ENCODE measurements at places on chromosomes 1 and 21.
A peak's percentile ranks its signal among the peaks of the same experiment; 100 is the strongest.

- DNase-seq: no peak
Observed at GRCh38 chr1:227779685-227780084, 35.8 kb upstream of the PRSS38 start.

GRCh38 chr21:16851054-16851453 lies 661.8 kb upstream of the CXADR start:
- DNase-seq: no peak

DNA sequence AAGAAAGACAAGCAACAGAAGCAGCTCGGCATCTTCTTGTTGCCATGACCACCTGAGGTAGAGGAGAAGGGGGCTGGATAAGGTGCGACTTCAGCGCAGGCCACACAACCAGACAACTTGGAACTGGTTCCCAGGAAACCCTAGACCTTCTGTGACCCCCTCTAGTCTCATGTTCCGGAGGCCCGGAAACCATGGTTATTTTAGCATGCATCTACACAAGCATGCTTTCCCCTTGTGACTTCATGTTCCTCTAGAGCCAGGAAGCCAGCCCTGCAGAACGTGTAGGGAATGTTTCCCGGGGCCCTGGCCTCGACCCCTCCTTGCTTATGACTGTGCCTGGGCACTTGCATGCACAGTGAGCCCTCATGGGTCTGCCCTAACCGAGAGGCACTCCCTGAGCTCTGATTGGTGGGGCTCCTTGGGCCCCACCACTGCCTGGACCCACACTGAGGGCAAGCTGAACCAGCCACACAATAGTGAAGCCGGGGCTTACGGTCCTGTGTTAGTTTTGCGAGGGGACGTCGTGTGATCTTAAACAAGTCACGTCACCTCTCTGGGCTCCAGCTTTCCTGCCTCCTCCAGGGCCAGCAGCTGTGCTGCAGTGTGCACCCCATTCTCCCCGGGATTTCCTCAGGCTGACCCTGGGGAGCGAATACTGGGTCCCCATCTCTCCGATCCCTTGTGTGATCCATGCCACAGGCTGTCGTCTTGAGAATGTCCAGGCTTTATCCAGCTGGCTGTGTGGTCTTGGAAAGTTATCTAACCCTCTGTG lies 12.0 kb upstream of the MX2 start:
- DNase-seq: no peak

GRCh38 chr1:70314706-70315304 lies 39.7 kb downstream of the ANKRD13C start:
- no peak for DNase-seq

- no peak for DNase-seq
Observed at GRCh38 chr1:70812442-70813109, 235.0 kb downstream of the PTGER3 start.

- peak; percentile 65 for DNase-seq
Observed at GRCh38 chr1:76351655-76352054, 277.1 kb downstream of the ST6GALNAC3 start.

- DNase-seq: no peak
Observed at GRCh38 chr21:16159213-16159970, 429.6 kb downstream of the USP25 start.

GRCh38 chr1:228423404-228424053 lies 6.9 kb upstream of the TRIM17 start:
- no peak for DNase-seq

GRCh38 chr1:221777431-221778072 lies 35.7 kb upstream of the DUSP10 start:
- DNase-seq: no peak

- peak; percentile 79 for DNase-seq
Observed at GRCh38 chr1:89525169-89525855, 683 bp downstream of the LRRC8B start.

DNA sequence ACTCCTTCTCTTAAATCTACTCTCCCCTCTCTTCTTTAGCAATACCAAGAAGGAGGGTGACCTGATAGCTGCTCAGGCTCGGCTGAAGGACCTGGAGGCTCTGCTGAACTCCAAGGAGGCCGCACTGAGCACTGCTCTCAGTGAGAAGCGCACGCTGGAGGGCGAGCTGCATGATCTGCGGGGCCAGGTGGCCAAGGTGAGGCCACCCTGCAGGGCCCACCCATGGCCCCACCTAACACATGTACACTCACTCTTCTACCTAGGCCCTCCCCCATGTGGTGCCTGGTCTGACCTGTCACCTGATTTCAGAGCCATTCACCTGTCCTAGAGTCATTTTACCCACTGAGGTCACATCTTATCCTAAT lies 16.0 kb downstream of the LMNA start:
- DNase-seq: no peak

DNA sequence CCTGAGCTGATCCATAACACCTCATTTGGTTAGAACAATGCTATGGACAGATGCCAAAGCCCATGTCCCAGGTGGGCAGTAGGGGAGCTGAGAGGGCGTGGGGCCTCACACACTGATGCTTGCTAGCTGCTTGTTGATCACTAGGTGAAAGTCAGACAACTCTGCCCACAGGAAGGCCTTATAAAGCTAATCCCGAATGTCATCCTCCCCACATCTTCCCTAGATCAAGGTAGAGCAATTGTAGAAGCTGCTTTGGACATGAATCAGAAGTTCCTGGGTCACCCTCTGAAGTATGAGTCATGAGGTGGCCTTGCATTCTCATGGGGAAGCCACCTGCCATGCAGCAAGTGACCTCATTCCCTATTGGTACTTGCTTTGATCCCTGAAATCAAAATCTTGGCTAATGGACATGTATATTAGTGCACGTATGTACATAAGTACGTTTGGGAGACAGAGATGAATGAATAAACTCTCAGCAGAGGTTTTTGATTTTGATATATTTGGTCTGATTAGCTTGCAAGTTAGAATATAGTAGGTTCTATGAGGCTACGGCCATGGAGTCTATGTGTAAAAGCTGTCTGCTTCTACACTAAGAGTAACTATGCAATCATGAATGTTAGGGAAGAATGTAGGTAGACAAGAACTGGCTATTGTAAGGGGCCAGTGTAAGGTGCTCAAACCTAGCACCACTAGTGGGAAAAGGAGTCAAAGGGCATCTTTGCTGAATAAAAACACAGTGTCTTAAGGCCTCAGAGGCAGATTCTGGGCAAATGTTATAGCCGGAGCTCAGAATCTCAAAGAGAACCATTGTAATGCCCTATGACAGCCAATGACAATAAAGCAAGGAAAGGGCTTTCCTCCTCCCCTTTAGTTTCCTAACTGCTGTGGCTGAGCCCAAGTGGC lies 52.6 kb downstream of the ABCA4 start:
- DNase-seq: no peak

DNA sequence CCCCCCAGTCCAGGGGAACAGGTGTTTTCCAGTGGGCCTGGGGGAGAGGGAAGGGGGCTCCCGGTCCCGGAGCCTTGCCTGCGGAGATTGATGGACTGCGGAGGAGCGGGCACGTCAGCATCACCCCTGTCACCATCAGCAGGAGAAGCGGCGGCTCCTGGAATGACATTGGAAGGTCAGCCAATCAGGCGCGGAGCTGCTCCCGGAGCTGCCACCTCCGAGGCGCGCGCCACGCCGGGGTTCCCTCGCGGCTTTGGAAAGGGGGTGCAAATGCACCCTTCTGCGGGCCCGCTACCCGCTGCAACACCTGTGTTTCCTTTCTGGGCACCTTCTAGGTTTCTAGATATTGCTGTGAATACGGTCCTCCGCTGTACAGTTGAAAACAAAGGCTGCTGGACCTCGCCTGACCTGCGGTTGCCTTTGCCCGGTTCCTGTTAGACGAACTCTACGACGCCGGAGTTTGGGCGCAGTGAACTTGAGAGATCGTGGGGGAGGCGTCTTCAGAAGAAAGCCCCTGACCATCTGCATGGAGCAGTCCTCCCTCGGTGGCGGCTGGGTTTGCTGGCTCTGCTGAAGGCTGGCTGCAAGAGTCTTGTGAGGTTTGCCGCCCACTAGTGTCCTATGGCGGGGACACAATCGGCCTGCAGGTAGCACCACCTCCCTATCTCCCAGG lies 5.3 kb downstream of the DSCAM start:
- peak; percentile 95 for DNase-seq

- no peak for DNase-seq
Observed at GRCh38 chr1:226920446-226920894, 19.6 kb upstream of the COQ8A start.

Measured in NCI-H1105 treated with DMSO at 0.1 percent for 48 hours (cell line).